ENCODE measurements at places on chromosomes 11 and 22.

- peaks cover 3% of the 10 kb centered on the region for H3K36me3 ChIP-seq
- no peak overlapping the region for H3K27ac ChIP-seq
Measured at GRCh38 chr11:27296497-27296896, 66.5 kb downstream of the CCDC34 start.

GRCh38 chr11:120645639-120646038 is 134.1 kb downstream of the GRIK4 start:
- peaks cover 41% of the 10 kb centered on the region for H3K27me3 ChIP-seq
- H3K4me3 ChIP-seq, result no peak overlapping the region

DNA sequence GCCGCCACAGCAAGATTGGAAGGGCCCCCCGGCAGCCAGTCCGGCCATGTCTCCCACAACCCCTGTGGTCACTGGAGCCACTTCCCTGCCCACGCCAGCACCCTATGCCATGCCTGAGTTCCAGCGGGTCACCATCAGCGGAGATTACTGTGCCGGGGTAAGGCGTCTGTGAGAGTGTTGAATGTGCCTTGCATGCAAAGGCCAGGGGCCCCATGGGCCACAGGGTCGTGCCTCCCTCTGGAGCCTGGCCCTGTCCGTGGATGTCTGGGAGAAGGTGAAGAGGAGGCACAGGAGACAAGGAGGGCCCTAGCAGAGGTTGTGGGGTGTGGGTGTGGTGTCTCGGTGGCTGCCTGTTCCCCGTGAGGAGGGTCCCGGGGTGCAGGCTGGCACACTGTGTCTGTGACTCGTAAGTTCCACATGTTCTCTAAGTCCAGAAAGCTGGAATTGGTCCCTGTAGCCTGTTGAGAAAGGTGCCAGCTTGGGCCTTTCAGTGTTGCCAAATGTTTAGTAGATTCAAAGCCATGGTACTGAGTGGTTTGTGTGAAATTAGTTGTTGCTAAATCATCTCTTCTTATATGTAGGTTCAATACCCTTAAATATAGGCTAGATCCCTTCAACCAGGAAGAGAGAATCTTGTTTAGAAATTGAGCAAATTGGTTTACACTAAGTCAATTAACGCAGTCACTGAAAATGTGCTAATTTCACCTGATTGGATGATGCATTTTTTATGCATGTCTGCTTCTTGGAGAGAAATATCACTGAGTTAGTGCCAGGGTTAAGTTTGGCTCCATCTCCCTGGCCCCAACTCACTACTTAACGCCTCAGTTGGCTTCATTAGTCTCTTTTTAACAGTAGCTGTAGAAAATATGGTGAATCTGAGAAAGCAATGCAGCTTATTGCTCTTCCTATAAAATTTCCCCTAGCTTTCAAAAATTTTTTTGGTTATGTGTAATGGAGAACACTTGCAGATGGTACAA is 23.8 kb downstream of the AMPD3 start:
- H3K36me3 ChIP-seq, result peaks cover 44% of the 10 kb centered on the region
- H3K27me3 ChIP-seq, result no peaks in the 10 kb centered on the region
- peak overlapping the region; percentile 67 for H3K27ac ChIP-seq
- peaks cover 31% of the 10 kb centered on the region for H3K4me1 ChIP-seq

DNA sequence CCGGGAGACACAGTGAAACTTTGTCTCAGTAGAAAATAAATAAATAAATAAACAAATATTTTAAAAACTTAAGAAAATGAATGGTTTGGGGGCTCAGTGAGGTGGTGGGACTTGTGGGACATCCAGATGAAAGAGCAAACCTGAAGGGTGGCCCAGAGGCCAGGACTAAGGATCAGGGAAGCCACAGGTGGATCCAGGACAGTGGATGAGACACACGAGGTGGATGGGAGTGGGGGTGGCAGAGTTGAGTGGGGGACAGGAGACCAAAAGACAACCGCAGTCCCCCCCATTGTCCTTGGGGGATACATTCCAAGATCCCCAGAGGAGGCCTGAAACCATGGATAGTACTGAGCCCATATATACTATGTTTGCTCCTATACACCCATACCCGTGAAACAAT is 7.1 kb downstream of the RFPL1 start:
- no peak overlapping the region for H3K27ac ChIP-seq
- no peak for DNase-seq
- H3K27me3 ChIP-seq, result peaks cover 43% of the 10 kb centered on the region
- no peaks in the 10 kb centered on the region for H3K36me3 ChIP-seq
- no peak overlapping the region for H3K4me3 ChIP-seq

All from stimulated activated naive B cell treated with anti-CD40 and anti-IgM and Interleukin-4, amounts not matched to agents 10 μg/mL and 1 μg/mL and 100 μg/mL, for 72 hours (primary cell).